ENCODE measurements at places on chromosomes 5 and 9.

DNA sequence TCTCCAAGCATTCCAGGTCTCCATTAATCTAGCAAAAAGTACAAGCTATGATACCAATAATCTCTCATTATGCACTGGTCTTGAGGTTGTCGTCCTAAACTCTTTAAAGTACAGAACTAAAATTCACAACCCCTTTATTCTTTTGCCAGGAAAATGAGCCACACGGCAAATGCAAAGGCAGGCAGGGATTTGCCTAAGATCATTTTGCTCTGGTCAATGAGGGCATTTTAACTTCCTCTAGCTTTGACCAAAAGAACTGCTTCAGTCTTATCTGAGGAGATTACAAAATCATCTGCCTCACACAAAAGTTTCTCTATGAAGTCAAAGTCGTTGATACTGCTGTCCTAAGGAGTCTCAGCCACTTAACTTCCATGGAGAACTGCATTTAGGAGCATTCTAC lies 51.8 kb downstream of the EPB41L4B start:
- DNase-seq, result no peak

DNA sequence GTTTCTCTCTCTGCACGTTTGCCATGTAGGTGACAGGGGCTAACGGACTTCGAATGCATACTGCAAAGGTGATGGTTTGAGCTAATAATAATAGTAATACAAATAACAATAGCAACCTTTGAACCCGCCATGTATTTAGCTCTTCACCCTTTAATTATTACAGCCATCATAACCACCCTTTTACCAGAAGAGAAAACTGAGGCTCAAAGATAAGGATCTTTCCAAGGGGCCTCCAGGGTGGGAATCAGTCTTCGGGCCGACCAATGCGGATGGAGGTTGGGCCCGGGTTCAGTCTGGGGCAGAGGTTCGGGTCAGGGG lies 494 bp downstream of the CDKN2AIPNL start:
- no peak for DNase-seq

DNA sequence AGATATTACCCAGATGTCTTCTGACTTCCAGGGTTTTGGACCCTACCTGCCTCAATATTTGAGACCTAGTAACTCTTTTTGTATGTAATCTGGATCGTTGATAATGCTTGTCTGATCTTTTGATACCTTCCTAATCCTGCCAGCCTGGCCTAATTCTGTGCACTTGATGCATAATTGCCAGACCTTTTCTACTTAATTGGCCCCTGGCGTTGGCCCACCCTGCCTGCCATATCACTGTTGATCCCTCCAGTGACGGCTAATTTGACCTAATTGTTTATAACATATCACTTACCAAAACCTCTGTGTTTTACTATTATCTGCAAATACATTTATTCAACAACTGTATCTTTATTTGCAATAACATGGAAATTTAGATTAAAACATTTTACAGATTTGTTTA lies 49.0 kb downstream of the SLC44A1 start:
- no peak for DNase-seq

GRCh38 chr5:72064801-72065570 lies 42.3 kb upstream of the MAP1B start:
- no peak for DNase-seq

GRCh38 chr5:179330186-179330900 lies 14.9 kb downstream of the ADAMTS2 start:
- no peak for DNase-seq

GRCh38 chr9:82369251-82369945 lies 380.8 kb downstream of the SPATA31D1 start:
- DNase-seq, result no peak

DNA sequence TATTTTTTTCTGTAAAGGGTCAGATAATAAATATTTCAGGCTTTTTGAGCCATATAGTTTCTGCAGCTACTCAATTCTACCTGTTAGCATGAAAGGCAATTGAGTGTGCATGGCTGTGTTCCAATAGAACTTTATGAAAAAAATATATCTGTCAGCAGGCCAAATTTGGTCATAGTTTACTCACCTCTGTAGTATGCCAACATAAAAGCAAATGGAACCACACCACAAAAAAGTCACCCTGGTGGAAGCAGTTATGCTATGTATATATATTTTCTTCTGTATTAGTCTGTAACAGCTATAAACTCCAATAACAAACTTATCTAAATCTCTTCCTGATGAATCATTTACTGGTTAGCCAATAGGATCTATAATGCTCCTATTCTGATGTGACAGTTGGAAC lies 3.4 kb downstream of the SLC38A9 start:
- no peak for DNase-seq

DNA sequence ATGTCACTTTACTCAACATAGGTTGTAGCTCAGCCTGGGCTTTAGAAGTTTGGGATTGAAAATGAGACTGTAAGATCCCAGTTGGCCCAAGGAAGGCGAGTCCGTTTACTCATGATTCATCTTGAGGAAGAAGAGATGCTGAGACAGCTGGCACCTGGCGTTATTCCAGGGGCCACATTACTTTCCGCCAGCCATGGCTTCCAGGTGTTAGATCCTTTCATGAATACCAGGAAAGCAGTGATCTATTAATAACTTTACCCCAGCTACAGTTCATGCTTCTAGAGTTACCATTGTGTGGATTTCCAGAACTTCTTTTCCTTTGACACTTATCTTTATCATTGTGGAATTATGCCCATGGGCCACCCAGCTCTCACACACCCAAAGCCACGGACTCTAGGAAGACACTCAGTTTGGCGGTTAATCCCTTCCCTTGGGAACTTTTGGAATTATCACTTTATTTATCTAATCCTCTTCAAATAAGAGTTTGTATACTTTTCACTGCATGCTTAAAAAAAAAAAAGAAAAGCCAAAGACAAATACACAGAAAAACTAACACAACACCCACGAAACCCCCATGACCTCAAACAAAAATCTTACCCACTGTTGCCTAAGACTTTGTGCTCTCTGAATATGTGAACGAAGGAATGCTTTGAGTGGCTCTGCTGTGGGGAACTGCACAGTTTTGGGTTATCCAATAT lies 26.9 kb downstream of the RAI14 start:
- no peak for DNase-seq

DNA sequence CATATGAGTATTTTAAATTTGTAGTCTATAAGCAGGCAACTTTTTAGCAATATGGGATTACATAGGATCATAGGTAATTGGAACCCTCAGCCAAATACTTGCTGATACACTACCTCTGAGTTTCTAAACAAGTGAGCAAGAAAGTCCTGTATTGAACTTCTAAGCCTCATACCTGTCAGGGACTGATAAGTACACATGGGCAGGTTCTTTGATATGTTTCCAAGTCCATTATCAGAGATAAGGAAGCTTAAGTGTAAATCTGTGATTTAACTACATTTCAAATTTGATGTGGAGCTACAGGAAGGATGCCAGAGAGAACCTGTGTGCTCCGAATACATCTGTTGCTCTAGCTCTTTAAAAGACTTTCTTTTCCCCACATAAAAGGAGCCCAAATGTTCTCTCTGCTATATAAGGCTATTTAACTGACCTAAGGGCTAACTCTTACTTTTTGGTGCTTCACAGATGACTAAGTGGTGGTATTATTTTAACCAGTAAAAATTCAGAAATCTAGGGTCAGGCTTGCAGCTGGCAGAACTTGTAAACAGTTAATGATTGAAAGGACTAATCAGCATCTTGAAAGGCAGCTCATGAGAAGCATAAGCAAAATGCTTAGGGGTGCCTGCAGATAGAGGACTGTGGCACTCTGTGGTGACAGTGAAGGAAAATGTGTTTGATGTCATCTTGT lies 228.6 kb downstream of the NR3C1 start:
- DNase-seq, result no peak

DNA sequence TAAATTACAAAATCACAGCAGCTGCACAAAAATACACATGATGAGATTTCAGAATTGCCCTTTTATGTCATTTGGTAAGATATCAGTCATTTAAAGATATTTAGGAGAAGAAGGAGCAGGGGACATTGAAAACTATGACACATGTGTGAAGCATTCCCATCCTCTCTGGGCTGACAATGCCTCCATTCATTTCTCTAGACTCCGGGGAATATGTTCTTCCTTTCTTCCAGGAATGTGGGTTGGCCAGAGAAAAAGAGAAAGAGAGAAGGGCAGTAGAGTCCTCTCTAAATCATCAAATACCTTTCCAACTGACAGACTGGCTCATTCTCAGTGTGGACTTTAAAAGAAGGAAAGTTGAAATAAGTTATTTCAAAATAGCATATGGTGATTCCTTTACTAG lies 205.6 kb upstream of the ADAMTSL1 start:
- no peak for DNase-seq

- no peak for DNase-seq
Measured at GRCh38 chr5:110562191-110562590, 164.3 kb downstream of the TMEM232 start.

DNA sequence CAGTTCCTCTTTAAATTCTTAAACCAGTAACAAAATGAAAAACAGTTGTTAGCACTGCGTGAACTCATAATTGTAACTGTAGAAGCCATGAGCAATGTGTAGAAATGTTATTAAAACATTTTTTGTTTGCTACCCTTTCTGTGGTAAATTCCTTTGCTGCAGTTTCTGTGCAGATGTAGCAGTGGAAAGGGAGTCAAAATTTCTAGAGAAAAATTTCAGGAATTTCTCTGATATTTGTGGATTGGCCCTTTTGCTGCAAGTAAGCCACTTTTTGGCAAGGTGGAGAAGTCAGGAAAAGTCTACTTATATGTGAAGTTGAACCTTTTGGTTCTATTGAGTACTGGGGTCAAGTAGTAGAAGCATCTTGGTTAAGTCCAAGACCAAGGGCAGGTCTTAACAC lies 10.1 kb downstream of the FBXL7 start:
- DNase-seq, result no peak

- DNase-seq, result no peak
Measured at GRCh38 chr9:121992571-121993212, 100.4 kb downstream of the TTLL11 start.
